ENCODE measurements at places on chromosomes 2 and 18.

GRCh38 chr18:48646976-48647375 lies 108.1 kb downstream of the CTIF start:
- DNase-seq = no peak

DNA sequence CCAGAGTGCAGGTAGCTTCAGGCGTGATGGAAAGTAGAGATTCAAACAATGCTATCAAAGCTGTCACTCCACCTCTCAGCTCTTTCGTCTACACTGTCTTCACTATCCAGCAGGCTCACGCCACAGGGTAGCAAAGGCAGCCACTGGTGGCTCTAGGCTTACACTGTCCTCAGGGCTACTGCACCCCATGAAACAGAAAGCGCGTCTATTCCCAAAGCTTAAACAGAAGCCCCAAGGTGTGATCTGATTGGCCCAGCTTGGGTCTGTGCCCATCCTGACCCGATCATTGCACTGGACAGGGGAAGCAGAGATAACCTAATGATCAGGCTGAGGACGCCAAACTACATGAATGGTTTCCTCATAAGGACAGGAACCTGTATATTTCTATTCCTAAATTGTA lies 100.1 kb downstream of the PDCL3 start:
- DNase-seq = no peak

- no peak for DNase-seq
Measured at GRCh38 chr2:70615222-70615621, 61.6 kb upstream of the TGFA start.

DNA sequence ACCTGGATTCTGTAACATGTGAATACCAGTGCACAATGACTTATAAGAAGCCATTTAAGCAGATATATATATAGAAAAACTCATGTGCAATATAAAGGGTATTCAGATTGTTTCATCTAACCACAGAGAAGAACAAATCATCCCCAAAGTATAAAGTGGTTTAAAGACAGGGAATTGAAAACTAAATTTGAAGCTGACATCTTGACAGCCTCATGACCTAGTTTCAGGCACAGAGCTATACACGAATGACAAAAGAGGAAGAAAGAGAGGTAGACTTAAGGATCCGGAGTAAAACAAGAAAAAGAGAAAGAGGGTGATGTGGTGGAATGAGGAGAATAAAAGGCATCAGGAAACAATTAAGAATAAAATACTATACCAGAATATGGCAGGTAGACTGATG lies 194.5 kb downstream of the EPHA4 start:
- DNase-seq = no peak

DNA sequence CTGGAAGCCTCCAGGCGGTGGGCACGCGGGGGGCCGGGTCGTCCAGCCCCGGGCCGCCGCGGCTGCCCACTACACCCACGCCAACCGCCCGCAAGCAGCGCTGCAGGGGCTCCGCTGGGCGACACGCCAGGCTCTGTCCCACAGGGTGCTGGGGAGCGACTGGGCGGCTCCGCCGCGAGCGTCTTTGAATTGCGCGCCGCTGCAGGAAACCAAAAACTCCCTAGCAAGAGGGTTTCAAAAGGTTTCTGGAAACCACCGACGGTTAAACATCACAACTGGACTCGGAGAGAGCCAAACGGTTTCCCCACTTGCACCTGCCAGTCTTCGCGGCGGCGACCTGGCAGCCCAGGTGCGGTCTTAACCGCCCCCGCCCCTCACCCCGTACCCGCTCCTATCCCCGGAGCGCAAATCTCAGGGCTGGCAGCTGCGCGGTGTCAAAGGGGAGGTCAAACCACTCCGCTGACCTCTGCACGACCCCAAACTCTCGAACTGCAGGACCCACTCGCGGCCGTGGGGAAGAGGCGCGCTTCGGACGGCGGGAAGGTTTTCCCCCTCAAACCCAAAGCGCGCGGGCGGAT lies 1.0 kb downstream of the CXCR4 start:
- DNase-seq = no peak

- no peak for DNase-seq
Measured at GRCh38 chr2:108607706-108608301, 73.5 kb downstream of the LIMS1 start.

DNA sequence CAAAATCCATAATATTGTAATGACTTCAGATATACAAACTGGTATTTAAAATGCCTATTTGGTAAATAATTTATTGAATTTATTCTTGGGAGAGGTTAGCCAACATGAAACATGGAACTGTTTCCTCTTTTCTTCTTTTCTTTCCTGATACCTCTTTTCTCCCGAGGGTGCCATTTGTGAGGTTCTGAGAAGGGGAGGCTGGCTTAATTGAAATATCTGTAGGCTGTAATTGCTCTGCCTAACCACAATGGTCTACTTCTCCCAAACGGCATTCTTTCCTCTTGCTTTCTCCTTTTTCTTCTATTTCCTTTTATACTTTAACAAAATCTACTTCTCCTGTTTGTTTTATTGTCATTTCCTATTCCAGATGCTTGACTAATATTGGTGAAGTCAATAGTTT lies 114.9 kb downstream of the TCF4 start:
- no peak for DNase-seq
